SK-MEL-5 (cell line): ENCODE measurements at places on chromosomes 6 and 20.

DNA sequence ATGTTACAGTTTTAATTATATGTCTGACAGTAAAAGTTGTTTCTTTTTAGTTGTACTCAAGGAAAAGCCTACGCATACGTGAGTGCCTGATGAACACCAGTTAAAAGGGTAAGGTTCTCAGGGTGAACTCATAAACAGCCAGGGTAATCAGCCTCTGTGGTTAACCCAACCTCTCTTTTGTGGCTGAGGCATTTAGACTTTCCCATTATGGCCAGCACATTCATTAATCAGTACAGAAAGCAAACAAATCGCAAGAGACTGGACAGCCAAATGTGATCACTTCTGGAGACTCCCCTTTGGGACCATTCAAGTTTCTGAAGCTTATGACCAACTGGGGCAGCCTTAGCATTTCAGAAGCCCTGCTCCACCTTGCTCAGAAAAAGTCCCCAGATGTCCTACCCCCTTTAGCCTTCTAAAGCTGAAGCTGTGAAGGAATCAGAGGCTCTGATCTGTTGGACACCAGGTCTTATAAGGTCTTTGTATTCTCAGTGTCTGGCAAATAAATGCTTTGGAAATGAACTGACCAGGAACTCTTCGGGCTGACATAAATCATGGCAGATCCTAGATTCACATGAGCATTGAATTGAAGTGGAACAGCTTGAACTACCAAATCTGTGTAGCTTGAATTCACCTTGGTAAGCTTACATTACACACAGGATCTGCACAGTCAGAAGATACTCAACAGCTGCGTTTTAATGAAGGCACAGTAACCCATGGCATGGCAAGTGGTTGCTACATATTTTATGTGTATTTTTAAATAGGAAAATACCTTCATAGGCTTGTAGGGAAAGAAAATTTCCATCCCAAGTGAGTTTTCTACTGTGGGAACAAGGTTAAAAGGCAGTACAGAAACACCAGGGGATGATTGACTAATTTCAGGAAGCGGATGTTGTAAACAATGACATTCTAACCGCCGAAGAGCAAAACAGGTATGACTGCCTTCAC, 18.7 kb downstream of the IL20RA start:
- no peak for DNase-seq

GRCh38 chr6:15484140-15484539, 178.7 kb downstream of the DTNBP1 start:
- no peak for DNase-seq

GRCh38 chr6:141848029-141848890, 284.5 kb upstream of the GJE1 start:
- peak; percentile 16 for DNase-seq

DNA sequence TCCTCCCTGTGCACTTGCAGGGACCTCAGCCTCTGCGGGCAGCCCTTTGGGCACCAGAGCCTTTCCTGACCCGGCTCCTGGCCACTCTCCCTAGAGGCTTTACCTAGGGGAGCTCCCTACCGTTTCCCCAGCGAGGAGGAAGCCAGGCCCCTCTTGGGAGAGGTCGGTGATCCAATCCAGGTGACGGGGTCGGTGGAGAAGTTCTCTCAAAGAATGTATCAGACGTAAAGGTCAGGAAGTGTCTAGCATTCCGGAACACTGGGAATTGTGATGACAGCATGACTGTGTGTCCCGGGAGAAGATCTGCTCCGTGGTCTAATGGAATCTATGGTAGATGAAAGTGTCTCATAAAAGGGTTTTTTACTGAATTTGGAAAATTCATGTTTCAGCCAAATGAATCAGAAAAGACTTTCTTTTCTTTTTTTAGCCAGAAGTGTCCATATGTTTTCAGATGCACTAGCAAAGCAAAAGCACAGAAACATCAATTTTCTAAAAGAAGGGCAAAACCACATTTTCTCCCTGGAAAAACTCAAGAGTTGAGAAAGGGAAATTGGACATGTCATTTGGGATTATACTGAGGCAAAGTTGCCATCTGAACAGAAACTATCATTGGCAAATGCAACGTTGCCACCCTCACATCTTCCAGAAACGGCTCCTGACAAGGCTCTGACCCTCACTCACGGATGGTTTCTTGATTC, 289.4 kb downstream of the THBS2 start:
- no peak for DNase-seq

DNA sequence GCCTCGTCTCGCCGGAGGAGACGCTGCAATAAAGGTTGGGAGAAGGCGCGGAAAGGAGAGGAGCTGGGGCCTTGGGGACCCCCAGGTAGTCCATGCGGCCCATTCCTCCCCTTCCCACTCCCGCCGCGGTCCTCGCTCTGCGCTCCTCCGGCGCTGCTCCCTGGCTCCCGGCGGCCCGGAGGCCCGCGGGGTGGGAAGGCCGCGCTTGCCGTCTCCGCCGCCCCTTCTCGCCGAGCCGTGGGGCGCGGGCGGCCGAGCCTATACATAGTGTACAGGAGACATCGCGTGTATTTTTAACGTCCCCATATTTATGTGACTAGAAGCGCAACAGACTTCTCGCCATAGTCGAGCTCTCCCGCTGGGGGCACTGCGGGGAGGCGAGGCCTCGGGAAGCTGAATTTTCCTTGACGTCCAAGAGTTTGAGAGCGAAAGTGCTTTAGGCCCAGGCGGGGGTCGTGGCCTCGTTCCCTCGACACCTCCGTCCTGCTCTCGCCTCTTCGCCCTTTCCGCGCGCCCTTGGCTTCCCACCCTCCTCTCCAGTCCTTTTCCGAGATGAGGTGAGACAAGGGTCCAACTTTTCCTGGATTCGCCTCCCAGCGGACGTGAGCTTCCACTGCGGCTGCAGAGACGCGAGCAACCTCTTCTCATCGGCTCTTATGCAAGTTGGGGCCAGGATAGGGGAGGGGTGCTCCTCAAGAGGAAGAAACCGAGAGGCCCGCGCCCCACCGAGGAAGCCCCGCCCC, 29.0 kb downstream of the SLC12A5 start:
- no peak for DNase-seq

GRCh38 chr20:4788314-4788713, 66.6 kb downstream of the PRND start:
- DNase-seq, result no peak

- no peak for DNase-seq
Measured at GRCh38 chr6:2135401-2135800, 110.0 kb downstream of the GMDS start.

GRCh38 chr6:69789578-69789977, 7.2 kb downstream of the LMBRD1 start:
- DNase-seq, result no peak
